ENCODE measurements at places on chromosomes 11 and 22. TPM values are rescaled to one million over a fixed set of nuclear protein-coding genes. Genes with fewer than 3 reads are reported as not detected.

Gene CD3E
- polyA plus RNA-seq, result 0.52 TPM

Gene OLFML1
- polyA plus RNA-seq, result 25.9 TPM

Gene RTN4RL2
- polyA plus RNA-seq, result 3.8 TPM

Gene IL17REL
- 0.03 TPM for polyA plus RNA-seq

Gene TBX1
- 0.53 TPM for polyA plus RNA-seq

DNA sequence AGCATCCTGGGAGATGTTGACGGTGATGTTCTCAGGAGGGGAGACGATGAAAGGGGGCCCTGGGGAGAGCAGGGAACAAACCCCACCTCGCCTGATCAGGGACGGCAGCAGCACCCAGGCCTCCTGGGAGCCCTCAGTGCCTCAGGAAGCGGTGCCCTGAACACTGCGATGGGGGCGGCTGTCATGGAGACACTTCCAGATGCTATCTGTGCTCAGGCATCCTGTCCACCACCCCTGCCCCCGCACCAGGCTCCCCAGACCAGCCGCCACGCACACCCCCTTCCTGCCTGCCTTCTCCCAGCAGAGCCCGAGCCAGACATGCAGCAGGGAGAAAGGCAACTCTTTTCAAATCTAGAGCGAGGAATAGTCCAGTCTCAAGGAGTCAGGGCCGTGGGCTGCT, 20.6 kb downstream of the IGSF9B start:
- DNase-seq, result no peak

DNA sequence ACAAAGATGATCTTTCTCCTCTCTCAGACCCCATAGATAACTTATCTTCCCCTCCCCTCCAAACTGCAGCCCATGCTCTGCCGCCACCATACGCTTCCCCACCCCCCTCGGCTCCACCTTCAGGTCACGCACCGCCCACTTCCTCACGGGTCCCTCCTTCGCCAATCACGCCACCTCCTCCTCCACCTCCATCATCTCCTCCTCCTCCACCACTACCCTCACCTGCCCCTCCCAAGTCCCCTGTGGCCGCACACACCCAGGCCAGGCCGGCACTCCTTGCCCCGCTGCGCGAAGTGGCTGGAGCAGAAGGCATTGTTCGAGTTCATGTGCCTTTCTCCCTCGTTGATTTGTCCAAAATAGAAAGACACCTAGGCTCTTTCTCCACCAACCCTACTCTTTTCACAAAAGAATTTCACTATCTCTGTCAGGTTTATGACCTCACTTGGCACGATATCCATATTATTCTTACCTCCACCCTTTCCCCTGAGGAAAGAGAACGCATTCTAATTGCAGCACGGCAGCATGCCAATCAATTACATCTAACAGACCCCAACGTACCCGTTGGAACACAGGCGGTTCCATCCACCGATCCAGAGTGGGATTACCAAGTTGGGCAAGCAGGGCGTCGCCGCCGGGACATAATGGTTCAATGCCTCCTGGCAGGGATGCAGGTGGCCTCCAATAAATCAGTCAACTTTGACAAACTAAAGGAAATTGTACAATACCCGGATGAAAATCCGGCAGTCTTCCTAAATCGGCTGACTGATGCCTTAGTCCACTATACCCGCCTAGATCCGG, 12.3 kb upstream of the OR56A3 start:
- DNase-seq, result no peak

DNA sequence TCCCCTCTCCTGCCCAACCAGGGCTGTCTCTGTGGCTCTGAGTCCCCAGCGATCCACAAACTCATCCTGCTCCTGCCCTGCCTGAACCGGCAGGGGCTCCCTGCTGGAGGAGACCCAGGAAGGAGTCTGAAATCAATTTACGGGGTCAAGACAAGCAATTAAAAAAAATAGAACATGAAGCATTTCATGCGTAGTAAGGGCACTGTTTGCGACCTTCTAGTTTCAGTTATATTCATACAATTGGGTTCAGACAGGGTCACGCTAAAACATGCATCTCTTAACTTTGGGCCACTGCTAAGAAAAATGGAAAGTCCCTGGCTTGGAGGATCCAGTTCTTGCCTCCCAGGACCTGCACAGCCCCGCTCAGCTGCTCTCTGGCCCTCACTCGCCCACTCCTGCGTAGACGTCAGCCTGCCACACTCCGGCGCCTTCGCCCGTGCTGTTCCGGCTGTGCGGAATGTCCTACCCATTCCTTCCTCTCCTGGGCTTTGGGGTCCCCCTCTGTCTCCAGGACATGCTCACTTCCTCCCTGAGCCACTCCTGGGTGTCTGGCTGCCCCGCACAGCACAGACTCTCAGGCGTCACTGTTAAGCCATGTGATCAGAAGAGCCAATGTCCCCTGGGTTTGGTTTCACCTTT, 12.8 kb downstream of the NFAM1 start:
- DNase-seq, result no peak

GRCh38 chr11:125343718-125344131, 152.3 kb downstream of the FEZ1 start:
- DNase-seq, result no peak

All from renal pelvis (tissue), 12 donors.